GM10248 (cell line): ENCODE measurements at places on chromosomes 1 and 21.

GRCh38 chr1:69673321-69673720 is 105.6 kb downstream of the LRRC7 start:
- no peak for DNase-seq

DNA sequence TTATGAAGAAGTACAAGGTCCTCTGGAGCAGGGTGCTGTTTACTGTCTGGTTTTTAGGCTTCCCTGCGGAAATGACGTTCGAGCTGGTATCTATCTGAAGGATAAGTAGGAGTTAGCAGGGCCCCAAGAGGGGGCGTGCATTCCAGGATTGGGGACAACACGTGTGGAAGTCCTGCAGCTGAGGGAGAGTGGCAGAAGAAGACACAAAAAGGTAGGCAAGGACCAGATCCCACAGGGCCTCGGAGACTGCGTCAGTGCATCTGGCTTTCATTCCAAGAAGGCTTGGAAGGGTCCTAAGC is 5.9 kb downstream of the RIMS3 start:
- no peak for DNase-seq

DNA sequence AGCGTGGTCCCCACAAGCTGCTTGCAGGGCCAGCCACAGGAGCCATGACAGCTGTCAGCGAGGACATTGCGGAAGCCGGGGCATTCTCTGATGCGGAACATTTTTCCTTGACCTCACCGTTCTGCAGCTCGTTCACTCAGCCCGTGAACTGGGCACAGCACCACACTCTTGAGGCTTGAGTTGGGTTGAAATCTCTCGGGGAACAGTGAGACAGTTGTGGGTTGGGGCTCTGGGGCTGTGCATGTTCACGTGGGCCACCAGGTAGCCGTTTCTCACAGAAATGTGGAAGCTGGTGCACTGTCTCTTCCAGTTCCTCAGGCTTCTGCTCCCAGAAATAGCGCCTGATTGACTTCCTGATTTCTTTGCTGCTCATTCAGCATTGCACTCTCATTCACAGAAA is 69.8 kb downstream of the SPSB1 start:
- DNase-seq: peak; percentile 53

DNA sequence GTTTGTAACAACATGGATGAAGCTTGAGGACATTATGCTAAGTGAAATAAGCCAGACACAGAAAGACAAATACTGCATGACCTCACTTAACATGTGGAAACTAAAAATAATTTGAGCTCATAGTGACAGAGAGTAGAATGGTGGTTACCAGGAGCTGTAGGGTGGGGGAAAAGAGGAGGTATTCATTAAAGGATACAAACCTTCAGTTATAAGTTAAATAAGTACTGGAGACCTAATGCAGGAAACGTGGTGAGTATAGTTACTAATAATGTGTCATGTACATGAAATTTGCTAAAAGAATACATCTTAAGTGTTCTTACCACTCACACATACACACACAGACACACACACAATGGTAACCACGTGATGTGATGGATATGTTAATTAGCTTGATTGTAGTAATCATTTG is 86.7 kb downstream of the NGF start:
- no peak for DNase-seq

- DNase-seq: no peak
Measured at GRCh38 chr1:214698559-214698958, 95.6 kb downstream of the CENPF start.

GRCh38 chr1:18262726-18263125 is 155.1 kb downstream of the IGSF21 start:
- no peak for DNase-seq

- DNase-seq: no peak
Measured at GRCh38 chr1:21939650-21940374, 2.7 kb upstream of the HSPG2 start.

DNA sequence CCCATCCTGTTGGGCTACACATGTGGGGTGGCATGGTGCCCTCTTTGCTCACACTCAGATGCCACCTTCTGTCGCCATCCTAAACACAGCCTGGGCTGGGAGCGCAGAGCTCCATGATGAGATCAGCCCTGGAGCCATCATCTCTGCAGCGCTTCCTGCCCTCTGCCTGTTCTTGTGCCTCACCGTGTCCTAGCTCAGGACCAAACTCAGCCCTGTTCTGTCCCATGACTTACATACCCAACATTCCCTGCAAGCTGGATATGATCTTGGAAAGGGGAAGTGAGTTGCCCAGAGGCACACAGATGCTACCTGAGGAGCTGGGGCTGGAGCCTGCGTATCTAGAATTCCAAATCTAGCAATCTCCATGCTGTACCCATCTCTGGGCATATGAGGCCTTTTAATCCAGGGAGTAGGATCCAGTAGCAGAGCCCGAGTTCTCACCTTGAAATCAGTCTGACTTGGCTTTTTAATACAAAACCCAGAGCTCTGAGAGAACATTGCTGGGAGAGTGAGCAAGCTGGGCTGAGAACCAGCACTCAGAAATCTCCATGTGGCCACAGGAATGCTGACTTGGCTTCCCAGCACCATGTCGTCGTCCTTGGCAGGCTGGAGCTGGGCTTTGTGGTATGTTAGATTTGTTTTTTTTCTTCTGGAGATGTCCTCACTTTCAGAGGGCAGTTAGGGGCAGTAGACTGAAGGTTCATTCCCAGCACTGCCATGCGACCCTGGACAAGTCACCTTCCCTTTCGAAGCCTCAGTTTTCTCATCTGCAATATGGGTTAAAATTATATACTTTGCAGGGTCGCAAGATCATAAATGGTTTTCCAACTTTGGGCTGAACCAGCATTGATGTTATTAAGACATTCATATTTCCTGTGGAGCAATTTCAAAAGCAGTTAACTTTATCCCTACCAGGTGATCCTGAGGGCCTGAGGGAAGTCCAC is 2.6 kb downstream of the ALPL start:
- no peak for DNase-seq

DNA sequence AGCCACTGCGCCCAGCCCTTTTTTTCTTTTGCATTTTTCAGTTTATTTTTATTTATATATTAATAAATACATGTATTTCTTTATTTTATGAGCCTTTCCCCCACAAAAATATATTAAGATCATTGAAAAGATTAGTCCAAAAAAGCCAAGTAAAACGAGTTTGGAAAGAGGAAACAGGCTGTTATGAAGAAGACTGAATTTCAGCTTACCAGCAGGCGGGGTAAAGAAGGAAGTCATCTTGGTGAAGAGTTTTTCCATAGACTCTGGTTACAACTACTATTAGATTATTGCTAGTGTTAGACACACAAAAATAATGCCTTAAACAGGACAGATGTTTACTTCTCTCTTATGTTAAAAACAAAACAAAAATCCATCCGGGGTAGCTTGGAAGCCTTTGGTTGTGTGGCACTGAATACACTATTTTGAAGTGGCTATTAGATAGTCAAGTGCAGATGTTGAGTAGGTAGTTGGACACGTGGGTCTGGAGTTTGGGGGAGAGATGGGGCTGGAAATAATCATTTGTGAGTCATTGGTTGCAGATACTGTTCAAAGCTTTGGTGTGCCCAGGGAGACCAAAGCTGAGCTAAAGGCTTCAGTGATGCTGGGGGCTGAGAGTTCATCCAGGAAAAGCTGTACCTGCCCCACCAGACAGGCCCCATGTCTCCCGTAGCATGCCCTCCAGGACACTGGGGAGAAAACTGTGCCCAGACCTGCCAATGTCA is 8.7 kb upstream of the LRRC71 start:
- DNase-seq: no peak

GRCh38 chr1:206935491-206936067 is 10.7 kb downstream of the PIGR start:
- DNase-seq: peak; percentile 64

GRCh38 chr1:35463232-35463631 is 94.0 kb downstream of the KIAA0319L start:
- DNase-seq: no peak

- DNase-seq: no peak
Measured at GRCh38 chr21:37970548-37970947, 54.3 kb upstream of the KCNJ6 start.

GRCh38 chr21:26945916-26946675 is 20.8 kb downstream of the ADAMTS5 start:
- no peak for DNase-seq

- DNase-seq: peak; percentile 17
Measured at GRCh38 chr1:2633936-2634491, 1.2 kb upstream of the MMEL1 start.

- DNase-seq: no peak
Measured at GRCh38 chr1:86925742-86926141, 11.3 kb downstream of the HS2ST1 start.

- no peak for DNase-seq
Measured at GRCh38 chr1:222552882-222553281, 5.0 kb upstream of the HHIPL2 start.
